ENCODE measurements at places on chromosomes 3 and 15. TPM values are rescaled to one million over a fixed set of nuclear protein-coding genes. Genes with fewer than 3 reads are reported as not detected.

CYP8B1 gene
- not detected for total RNA-seq

MITF gene
- 0.39 TPM for total RNA-seq

PAK6 gene
- 0.54 TPM for total RNA-seq

MESD gene
- total RNA-seq = 27.5 TPM

ACTC1 gene
- total RNA-seq = 0.11 TPM

RASGRP1 gene
- 0.11 TPM for total RNA-seq

MORC1 gene
- not detected for total RNA-seq

FAM3D gene
- total RNA-seq = not detected

LINGO1 gene
- not detected for total RNA-seq

PLS1 gene
- total RNA-seq = 0.76 TPM

RASL12 gene
- total RNA-seq = not detected

ERC2 gene
- 0.98 TPM for total RNA-seq

LYSMD2 gene
- total RNA-seq = not detected

CCR5 gene
- total RNA-seq = not detected

TUSC7 gene
- not detected for total RNA-seq

MOBP gene
- not detected for total RNA-seq

SI gene
- not detected for total RNA-seq

TRPM1 gene
- total RNA-seq = not detected

NR2E3 gene
- total RNA-seq = 1.6 TPM

GOLGA8Q gene
- 0.54 TPM for total RNA-seq

EPHA6 gene
- total RNA-seq = not detected

PLIN1 gene
- 0.33 TPM for total RNA-seq

NDN gene
- total RNA-seq = 42.9 TPM

IL17RE gene
- 50.6 TPM for total RNA-seq

TTC14 gene
- 47.2 TPM for total RNA-seq

GPR156 gene
- total RNA-seq = 1.2 TPM

LRRC34 gene
- total RNA-seq = 2.4 TPM

PRSS50 gene
- total RNA-seq = 0.54 TPM

CIP2A gene
- total RNA-seq = 9.0 TPM

SH2D7 gene
- total RNA-seq = not detected

CCR8 gene
- not detected for total RNA-seq

SLC51A gene
- not detected for total RNA-seq
